ENCODE measurements at places on chromosomes 1 and 21. TPM values are rescaled to one million over a fixed set of nuclear protein-coding genes. Genes with fewer than 3 reads are reported as not detected.

DNA sequence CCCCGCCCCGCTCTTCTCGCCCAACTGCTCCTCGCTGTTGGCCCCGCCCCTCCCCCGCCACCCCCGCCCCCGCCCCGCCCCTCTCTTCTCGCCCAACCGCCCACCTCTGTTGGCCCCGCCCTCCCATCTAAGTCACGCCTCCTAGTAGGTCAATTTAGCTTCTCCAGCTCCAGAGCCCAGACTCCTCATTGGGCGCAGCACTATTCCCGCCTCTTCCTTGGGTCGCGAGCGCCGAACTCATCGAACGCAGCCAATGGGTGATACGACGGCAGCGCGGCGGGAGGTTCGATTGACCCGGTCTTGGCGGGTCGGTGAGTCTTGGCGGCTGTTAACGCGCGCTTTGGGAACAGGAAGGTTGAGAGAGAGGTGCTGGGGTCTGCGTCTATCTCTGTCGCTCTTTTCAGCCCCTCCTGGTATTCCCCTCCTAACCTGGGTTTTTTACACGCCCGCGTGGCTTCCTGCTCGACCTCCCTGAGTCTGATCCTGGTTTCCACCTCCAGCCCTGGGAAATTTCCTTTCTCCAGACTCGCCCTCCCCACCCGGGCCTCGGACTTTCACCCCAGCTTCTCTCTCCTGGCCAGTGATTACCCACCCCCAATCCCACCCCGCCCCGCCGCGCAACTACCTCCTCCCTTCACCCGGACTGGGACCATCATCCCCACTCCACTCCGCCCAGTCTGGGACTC, at the start of gene RAD54L:
RAD54L (plus strand) TSS at position 328 of the 686 bp plus-strand sequence. CDS start 643 bp downstream, outside the sequence.
- DNase-seq = peak; percentile 97

Gene TNFSF18
- total RNA-seq = not detected

Gene MEAF6
- 35.7 TPM for total RNA-seq

Gene IVL
- total RNA-seq = not detected

Gene PRAMEF6
- total RNA-seq = not detected

DNA sequence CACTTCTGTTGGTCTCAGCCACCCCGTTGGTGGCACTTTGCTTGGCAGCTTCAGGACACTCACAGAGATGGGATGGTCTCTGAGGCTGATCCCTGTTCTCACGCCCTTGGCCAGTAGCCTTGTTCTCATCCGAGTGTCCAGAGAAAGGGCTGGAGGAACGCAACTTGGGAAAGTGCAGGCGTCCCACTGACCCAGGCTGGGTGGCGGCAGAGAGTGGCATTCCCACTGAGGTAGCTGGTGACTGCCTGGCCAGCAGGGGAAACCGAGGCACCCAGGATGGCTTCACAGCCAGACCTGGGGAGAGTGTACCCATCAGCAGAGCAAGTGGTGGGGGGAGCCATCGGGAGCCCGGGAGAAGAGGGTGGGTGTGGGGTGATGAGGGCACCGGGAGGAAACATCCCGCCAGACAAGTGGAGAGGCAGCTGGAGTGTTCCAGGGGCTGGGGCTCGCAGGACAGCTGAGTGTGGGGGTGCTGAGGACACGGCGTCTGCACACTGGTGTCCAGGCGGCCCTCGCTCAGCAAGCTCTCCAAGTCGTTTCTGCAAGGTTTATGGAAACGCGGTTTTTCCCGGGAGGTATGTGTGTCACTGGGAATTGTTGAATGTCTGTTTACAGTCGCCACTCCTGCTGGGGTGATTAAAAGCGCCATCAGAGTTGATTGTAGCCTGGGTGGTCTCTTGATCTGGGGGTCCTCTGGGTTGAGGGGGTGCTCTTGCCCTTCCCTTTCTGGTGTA, 97.8 kb downstream of the SIK1 start:
- no peak for DNase-seq

DNA sequence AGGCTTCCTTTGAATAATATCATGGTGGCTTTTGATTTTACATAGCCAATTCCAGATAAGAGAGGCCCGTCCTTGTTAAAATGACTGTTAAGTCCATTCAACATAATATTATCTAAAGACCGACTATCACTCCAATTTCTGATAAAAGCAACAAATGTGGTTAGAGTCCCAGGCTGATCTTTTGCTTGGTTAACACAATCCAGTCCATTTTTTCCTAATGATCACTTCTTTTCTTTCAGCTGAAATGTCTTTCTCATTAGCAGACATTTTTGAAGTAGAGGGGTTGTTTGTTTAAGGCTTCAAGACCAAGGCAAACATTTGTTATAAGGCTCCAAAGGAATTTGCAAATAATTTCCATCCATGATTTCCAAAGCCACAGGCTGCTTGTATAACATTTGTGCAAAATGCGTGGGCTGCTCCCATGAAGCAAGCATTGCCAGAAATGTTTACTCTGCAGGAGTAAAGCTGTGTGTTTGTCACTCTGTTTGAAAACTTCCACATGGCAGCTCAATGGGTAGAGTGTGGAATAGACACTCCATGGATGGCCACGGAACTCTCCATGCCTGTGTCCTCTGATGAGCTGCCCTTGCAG, 111.5 kb downstream of the PSMG1 start:
- DNase-seq = no peak

DNA sequence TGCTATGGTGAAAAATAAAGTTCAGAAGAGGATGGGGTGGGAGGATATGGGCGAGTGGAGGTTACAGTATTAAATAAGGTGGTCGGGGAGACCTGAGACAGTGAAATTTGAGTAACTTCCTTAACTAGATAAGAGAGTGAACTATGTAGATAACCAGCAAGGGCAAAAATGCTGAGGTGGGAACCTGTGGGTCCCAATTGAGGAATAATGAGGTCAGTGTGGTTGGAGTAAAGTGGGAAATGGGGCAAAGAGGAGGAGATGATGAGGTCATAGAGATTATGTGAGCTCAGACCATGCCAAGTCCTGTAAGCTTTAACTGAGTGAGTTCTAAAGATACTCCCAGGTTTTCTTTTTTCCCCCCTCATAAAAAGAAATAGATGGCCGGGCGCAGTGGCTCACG, 614.6 kb upstream of the PLXNA2 start:
- no peak for DNase-seq

DNA sequence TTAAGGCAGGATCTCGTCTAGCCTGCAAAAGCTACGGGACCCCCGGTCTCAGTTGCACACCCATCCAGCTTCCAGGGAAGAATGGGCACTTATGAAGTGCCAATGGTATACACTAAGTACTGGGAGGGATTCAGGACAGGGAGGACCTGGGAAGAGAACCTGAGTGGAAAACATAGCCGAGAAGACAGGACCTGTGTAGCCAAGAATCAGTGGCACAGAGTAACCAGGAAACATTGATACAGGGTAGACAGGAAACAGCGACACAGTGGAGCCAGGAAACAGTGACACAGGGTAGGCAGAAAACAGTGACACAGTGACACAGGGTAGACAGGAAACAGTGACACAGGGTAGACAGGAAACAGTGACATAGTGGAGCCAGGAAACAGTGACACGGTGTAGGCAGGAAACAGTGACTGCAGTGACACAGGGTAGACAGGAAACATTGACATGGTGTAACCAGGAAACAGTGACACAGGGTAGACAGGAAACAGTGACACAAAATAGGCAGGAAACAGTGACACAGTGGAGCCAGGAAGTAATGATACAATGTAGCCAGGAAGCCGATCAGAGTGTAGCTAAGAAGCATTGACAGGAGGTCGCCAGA, 138.0 kb upstream of the ARHGEF16 start:
- no peak for DNase-seq

- no peak for DNase-seq
Measured at GRCh38 chr1:73886716-73887115, 311.3 kb downstream of the LRRIQ3 start.

- no peak for DNase-seq
Measured at GRCh38 chr1:101181930-101182329, 54.9 kb upstream of the S1PR1 start.

DNA sequence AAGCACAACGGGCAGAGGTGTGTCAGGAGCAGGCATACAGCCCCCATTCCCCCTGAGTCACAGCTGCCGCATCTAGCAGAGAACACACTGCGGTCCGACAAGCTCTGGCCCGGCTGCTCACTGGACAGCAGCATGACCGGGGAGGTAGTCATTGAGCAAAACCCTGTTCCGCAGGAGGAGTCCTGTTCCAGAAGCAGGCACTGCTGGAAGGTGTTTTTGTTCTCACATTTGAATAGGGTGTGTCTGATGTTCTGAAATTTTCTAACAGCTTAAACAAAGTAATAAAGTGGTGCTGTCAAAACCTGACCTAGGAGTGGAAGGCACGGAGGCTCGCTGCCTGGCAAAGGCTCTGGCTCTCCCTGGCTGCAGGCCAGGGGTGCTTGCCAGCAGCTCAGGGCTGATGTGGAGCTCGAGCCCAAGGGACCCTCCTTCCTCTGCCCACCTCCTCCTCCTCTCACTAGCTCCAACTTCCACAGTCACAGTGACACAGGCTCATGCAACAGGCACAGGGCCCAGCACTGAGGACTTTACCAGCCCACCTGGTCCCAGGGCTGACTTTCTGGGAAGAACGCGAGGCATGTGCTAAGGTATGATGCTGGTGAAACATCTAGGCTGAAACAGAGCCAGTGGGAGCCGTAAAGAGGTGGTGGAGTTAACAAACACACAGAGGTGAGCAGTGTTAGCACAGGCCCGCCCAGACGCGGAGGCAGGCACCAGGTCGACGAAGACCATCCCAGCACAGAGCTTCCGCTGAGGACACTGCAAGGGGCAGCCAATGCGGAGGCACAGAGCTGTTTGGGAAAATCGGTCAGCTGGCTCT, 118.6 kb upstream of the IFFO2 start:
- peak; percentile 78 for DNase-seq

GRCh38 chr1:89363638-89364536, at the start of gene GBP6:
GBP6 (plus strand) TSS chr1:89364059; CDS start chr1:89368552, 4,493 bp downstream.
- peak; percentile 66 for DNase-seq

- DNase-seq = no peak
Measured at GRCh38 chr1:69834336-69834735, 266.6 kb downstream of the LRRC7 start.

- DNase-seq = no peak
Measured at GRCh38 chr1:37239225-37239740, 205.0 kb upstream of the GRIK3 start.

Gene TMEM63A
- total RNA-seq = 30.7 TPM

GRCh38 chr1:26376050-26376449, 3.5 kb upstream of the ZNF683 start:
- DNase-seq = no peak

GRCh38 chr1:152252157-152252556, 28.2 kb upstream of the HRNR start:
- DNase-seq = no peak

- DNase-seq = peak; percentile 34
Measured at GRCh38 chr21:43603233-43603626, 56.1 kb downstream of the HSF2BP start.

Gene SDHB
- total RNA-seq = 438 TPM

DNA sequence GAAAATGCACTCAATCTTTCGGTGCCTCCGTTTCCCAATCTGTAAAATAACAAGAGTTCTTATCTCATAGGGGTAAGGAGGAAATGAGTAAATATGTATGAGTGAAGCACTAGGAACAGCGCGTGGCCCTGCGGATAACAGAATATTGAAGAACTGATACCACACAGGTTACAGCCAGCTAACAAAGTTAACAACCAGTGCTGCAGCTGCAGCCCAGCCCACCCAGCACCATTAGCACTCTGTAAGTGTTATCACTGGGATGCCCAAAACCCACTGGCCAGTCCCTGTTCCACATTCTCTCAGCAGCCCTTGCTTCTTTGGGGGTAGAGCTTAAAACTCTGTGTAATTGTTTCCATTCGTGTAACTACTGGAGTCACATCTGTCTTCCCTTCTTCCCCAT, 89.5 kb downstream of the VWA5B1 start:
- no peak for DNase-seq

DNA sequence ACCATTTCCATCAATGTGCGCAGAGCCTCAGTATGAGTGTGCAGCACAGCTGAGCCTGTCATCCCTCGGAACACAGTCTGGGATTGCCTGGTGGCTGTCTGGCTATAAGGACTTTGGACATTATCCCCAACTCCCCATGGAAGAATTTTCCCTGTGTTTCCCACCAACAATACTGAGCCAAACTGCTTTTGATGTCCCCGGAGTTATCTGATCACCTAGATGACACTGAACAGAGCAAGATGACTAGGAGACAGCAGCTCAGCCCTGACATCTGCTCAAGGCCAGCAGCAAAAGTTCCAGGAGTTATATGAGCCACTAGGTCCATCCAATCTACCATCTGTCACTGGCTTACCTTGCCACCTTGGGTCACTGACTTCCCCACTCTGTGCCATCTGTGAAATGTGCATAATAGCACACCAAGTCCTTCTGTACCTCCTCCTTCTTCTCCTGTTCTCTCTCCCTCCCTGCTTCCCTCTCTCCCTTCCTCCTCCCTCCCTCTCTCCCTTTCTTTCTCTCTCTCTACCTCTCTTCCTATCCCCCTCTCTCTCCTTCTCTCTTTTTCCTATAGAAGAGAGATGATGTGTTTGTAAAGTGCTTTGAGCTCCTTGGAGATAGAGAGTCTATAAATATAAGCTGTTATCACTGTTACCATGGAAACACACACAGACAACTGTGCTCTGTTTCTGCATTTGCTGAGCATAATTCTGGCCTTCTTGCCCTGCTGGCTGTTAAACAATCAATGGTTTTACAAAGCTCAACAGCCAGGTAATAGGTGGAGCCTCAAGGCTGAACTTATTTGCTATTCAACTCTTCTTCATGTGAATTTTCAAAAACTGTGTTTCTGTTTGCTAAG, 19.7 kb upstream of the ATP1B1 start:
- no peak for DNase-seq

Gene NBPF6
- total RNA-seq = not detected

Gene COL6A1
- 188 TPM for total RNA-seq

DNA sequence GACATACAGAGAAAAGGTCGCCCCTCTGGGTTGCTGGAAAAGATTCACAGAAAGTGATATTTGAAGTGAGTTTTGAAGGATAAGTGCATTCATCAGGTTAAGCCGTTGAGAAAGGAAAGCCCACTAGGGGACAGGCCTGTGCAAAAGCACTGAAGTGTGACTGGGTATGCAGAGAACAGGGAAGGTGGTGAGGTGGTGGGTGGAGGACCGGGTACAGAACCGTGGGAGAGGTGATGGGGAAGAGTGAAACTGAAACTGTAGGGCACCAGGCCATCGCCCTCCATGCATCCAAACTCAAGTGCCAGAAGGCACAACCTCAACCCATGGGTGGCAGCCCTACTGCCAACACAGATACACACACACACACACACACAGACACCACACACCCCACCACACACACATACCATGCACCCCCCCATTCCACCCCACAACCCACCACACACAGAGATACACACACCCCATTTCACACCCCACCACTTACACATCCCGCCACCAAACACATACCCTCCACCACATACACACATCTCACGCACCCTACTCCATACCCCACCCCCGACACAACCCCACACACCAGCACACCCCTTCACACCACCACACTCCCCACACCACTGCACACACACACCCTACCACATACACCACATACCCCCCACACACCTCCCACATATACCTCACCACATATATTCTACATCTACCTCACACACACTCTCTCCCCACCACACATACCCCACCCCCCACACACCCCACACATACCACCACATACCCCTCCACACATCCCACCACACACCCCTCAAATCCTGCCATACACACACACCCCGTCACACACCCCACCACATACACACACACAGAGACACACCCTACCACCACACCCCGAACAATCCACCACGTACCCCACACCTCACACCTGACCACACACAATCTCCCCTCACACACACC, 59.0 kb downstream of the TSEN15 start:
- DNase-seq = no peak

Measured in left ventricle myocardium superior (tissue), 1 donor.